ENCODE measurements at places on chromosomes 4 and X.

DNA sequence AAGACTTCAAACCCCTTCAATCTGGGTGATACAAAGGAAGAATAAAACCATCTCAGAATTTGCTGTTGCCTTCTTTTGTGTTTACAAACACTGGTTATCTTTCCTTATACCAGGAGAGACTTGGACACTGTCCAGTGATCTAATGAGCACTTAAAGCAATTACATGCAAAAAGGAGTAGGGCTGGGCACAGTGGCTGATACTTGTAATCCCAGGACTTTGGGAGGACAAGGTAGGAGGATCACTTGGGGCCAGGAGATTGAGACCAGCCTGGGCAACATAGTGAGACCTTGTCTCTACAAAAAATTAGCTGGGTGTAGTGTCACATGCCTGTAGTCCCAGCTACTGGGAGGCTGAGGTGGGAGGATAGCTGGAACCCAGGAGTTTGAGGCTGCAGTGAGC lies 95.7 kb upstream of the DRD5 start:
- no peak for DNase-seq

GRCh38 chrX:10981506-10981905 lies 129.6 kb upstream of the HCCS start:
- DNase-seq: no peak

GRCh38 chr4:22672519-22672918 lies 20.2 kb upstream of the GBA3 start:
- no peak for DNase-seq

- no peak for DNase-seq
Measured at GRCh38 chr4:21778702-21779101, 169.9 kb downstream of the KCNIP4 start.

- DNase-seq: no peak
Measured at GRCh38 chr4:142324572-142324971, 521.5 kb downstream of the INPP4B start.

DNA sequence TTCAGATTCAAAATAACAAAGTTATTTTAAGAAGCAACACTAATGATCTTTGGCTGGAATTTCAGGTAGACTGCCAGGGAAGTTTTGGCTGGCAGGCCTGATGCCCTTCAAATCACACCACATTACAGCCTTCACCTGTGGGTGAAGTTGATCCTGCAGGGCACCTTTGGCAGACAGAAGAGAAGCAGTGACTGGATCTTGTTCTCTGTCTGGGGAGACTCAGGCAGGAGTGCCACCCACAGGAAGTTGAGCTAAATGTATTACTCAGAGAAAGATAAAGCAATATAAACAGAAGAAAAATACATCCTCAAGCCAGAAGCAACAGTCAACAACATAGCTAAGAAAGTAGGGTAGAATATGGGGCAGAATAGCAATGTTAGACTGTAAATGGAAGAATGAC lies 12.8 kb upstream of the CFAP299 start:
- no peak for DNase-seq

DNA sequence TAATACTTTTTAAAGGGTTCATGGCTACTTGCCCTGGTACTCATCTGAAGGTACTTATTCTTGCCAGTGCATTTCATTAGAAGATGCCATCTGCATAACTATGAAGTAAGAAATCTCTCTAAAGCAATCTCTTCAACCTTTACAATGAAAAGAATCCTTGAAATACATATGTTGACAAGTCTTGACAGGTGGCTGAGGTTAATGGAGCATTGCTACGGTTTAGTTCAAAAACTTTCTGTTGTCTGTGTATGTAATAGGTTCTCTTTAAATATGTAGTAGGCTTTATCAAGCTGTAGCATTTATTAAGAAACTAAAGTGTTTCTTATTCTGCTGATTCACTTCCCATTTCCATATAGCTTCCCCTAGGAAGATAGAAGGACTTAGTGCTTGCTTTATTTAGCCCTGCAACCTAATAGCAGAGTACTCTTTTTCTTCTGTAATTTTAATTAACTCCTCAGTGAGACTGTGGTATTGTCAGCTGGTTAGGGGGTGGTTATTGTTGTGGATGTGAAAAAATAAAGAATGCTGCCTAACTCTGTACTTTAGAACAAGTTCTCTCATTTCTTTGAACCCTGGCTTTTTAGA lies 39.3 kb downstream of the SLAIN2 start:
- DNase-seq: no peak
